GM23248 (cell line): ENCODE measurements at places on chromosomes 4 and X. TPM values are rescaled to one million over a fixed set of nuclear protein-coding genes. Genes with fewer than 3 reads are reported as not detected.

- DNase-seq = no peak
Measured at GRCh38 chrX:151398346-151398745, 1.3 kb downstream of the VMA21 start.

DNA sequence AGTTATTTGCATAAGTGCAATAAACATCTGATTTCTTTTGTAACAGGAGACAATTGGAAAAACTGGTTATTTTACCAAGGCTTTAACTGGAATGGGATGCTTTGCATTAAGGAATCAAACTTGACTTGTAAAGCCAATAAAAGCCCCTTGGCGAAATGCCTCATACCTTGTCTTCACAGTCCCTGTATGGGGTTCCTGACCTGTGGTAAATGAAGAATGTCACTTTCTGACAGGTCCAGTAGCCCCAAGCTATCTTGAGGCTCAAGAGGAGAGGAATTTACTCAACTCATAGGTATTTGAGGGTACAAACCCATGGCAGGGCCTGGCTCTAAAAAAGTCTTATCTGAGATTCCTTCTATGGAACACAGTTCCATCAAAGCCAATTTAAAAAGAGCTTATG, 78.0 kb downstream of the ACOX3 start:
- DNase-seq = no peak

The CLDN34 gene
- not detected in 2 replicates for polyA plus RNA-seq

The CT47B1 gene
- polyA plus RNA-seq = not detected in 2 replicates

The ERVMER34-1 gene
- not detected in 2 replicates for polyA plus RNA-seq

The MRPL1 gene
- 21.5 and 23.2 TPM in 2 replicates for polyA plus RNA-seq
